ENCODE measurements at places on chromosomes 12 and 14.

DNA sequence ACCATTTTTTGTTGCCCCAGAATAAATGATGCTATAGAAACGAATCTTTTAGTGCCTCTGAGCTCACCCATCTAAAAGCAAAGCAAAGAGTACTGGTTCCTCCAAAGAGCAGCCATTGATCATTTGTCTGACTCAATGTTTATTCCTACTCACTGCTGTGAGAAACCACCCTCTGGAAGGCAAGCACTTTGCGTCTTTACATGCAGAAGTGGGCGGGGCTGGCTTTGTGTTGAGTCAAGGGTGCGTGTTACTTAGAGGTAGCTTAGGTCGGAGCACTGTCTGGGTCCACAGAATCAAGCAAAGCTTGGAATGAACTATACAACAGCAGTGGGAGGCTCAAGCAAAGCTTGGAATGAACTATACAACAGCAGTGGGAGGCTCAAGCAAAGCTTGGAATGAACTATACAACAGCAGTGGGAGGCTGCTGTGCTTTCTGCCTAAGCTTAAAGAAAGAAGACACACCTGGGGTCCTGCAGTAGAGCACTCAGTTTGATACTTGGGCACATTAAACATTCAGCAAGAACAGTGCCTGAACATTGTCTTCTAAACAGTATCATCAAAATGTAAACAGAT, 77.2 kb upstream of the PRICKLE1 start:
- DNase-seq, result no peak

DNA sequence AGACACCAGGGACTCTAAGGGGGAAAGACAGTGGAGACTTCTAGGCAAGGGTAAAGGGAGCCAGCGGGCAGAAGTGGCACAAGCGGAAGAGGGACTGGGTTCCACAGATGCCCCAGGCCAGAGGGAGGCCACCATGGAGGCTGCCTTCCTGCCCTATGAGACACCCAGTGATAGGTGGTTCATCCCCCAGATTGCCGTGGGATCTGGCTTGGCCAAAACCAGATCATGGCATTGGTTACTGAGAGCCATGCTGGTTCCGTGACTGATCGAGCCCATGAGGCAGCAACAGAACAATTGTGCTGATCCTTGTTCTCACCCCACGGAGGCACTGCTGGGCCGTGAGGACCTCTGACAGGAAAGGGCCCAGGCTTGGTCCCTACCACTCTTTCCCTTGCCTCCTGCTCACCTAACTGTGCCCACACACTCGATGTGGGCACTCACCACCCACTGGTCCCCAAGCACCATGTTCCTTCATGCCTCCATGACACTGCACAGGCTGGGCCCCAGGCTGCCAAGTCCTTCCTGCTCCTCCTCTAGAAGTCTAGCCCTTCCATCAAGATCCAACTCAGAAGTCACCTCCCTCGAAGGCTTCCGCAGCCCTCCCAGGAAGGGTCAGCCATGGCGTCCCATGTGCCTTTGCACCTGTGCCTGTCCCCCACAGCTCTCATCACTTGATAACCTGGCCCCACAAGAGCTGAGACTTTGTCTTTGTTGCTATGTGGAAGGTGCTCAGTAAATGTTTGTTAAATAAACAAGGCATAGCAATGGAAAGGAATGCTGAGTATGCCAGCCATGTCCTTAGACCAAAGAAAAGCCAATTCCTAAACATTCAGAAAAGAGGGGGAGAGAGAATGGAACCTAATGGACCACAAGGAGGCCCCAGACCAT, 7.3 kb downstream of the KRT79 start:
- DNase-seq, result no peak

DNA sequence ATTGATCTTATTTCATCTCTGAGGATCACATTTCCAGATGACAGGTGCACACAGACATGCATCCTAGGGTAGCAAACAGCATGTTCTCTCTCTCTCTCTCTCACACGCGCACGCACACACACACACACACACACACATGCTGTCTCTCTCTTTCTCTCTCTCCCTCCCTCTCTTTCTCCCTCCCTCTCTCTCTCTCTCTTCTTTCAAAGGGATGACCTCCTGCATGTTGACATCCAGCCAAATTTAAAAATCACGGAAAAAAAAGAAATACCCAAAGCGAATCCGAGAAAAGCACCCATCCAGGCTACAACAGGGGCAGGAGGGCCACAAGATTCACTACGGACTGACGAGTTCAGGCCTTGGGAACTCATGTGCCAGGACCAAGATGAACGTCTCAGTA, 2.3 kb downstream of the KSR2 start:
- no peak for DNase-seq

- DNase-seq, result peak; percentile 64
Measured at GRCh38 chr14:76876076-76876475, 49.9 kb downstream of the LRRC74A start.

DNA sequence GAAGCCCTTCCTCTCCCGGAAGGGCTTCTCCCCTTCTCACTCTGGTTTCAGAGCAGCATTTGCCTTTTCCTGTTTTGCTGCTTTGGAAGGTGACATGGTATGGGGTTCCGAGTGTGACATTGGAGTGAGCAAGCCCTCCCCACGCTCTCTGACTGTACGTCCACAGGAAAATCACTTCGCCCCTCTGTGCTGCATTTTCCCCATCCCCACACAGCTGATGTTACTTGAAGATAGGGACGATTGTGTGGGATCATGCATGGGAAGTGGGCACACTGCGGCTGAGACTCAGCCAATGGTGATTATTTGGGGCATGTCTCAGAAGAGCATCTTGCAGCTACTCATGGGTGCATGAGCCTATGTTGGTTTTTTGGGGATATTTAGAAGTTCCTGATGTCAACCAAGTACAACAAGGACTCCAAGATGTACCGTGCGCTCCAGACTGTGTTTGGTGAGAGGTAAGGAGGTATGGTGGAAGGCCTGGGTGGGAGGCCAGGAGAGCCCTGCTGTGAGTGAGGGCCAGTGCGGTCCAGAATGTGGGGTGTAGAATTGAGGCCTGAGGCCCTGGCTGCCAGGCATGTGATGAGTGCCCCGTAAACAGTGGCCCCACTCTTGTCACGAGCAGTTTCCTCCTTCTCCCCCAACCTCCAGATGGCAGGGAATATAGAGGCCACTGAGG, 15.1 kb downstream of the CYP46A1 start:
- no peak for DNase-seq

GRCh38 chr12:94839347-94839746, 164.2 kb downstream of the NDUFA12 start:
- DNase-seq, result no peak

- DNase-seq, result peak; percentile 79
Measured at GRCh38 chr14:72812292-72812851, 81.5 kb downstream of the DPF3 start.

DNA sequence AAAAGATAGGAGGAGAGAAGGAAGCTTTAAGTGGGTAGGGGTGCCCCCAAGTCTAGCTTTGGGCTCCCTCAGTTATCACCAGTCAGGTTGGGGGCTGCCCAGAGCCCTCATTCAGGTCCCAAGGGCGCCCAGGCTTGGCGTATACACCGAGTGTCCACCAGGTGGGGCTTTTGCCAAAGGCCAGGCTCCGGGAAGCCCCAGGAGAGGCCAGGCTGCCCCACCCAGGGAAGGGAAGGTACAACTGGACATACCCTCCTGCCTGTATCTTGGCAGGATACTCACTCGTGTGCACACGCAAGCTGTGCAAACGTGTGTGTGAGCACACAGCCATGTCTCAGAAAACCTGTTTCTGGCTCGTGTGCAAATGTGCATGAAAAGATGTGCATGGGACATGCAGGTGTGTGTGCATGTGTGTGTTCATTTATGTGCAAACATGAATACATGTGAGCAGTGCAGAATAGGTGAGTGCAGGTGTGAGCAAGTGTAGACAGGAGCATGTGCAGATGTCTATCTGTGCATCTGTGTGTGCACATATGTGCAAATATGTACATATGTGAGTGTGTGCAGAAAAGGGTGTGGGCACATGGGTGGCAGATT, 103.9 kb upstream of the MYL2 start:
- peak; percentile 61 for DNase-seq

- DNase-seq, result no peak
Measured at GRCh38 chr14:99966037-99966835, 99.0 kb upstream of the EVL start.

GRCh38 chr12:34294671-34295365, 272.5 kb downstream of the ALG10 start:
- DNase-seq, result no peak

- DNase-seq, result no peak
Measured at GRCh38 chr14:49489341-49489740, 96.8 kb downstream of the RPS29 start.

DNA sequence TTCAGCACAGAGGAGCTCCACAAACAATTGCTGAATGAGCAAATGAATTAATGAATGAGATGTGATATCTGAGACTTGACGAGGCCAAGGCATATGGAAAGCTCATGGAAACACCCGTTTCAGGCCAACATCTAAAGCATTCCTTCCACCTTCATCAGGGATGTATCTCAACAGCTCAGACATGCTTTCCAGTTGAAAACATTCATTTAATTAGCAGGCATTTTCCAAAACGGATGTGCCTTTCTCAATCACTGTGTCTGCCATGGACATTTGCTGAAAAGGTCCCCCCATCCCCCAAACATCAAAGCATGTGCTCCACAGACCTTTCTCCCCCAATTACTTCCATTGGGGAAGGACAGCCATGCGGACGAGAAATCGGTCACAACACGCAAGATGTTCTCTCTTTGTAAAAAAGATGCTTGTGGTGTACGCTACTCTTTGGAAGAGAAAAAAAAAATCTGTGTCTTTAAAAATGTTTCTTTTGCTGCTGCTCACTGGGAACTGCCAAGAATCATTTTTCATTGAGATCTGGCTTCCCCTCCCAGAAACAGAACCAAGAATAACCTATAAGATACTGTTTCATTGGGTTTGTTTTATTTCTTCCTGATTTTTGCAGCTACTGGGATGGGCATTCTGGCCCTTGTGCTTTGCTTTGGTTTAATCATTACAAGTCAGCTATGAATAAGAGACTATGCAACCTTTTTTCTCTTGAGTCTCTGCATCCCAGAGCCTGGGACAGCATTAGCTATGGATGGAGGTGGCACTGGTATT, 528.2 kb downstream of the MED13L start:
- no peak for DNase-seq

DNA sequence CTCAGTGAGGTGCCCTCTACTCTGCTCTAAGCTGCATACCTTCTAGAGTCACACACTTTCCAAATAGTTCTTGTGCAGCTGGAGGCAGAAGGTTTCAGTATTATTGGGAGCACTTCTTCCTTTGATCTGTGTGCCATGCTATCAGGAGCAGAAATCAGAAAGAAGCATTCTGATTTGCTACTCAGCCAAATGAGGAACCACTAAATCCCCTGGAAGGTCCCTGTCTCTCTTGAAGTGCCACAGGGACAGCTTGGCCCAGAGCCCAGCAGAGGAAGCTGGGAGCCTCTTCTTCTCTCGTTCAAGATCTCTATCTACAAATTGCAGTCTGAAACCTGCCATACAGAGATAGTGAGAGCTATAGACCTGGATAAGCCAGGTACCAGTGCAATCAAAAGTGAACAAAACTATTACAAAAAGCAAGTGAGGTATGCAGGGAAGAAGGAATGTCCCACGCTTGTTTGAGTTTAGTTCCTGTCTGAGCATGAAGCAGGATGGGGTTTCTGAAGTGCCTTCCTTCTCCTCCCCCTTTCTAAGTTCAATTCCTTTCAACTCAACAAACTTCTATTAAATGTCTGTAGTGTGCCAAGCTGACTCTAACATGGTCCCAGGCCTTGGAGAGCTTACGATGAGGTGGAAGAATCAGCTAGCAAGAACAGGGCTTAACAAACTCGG, 100.9 kb upstream of the PARP11 start:
- DNase-seq, result no peak

GRCh38 chr14:72704502-72704901, 189.4 kb downstream of the DPF3 start:
- no peak for DNase-seq

GRCh38 chr12:6225630-6226001, 25.4 kb downstream of the CD9 start:
- DNase-seq, result no peak

GRCh38 chr12:108214486-108214885, 85.4 kb downstream of the WSCD2 start:
- DNase-seq, result peak; percentile 34

DNA sequence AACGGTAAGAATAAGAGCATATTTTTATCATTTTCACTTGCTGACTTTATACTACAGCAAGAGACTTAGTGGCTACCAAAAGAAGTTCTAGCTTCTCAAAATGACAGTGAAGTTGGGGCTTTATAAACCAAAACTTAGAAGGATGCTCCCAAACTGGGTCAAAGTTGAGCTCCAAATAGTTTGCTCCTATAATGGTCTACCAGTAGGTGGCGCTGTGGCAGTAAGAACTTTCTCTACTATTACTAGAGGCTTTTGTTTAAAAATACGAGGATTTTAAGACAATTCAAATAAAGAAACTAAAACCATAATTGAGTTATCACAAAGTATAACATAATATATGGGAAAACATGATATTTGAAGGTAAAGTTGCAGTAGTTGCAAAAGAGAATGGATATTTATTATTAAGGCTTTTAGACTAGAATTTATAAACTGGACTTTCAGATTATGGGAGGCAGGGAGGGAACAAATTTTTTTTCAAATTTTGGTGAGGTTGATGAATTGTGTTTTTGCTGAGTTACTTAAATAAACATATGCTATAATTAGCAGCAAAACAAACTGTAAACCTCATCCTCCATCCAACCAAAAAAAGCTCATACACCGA, 75.0 kb downstream of the TGFB3 start:
- DNase-seq, result peak; percentile 66

- DNase-seq, result no peak
Measured at GRCh38 chr12:105487963-105488362, 157.5 kb downstream of the C12orf75 start.

- no peak for DNase-seq
Measured at GRCh38 chr12:112932485-112933128, 5.7 kb upstream of the OAS3 start.

GRCh38 chr12:121628536-121628935, 2.2 kb downstream of the ORAI1 start:
- no peak for DNase-seq

GRCh38 chr14:96660123-96660522, 137.1 kb upstream of the VRK1 start:
- DNase-seq, result no peak

GRCh38 chr12:96070670-96071279, 35.4 kb upstream of the LTA4H start:
- DNase-seq, result no peak

Data from heart left ventricle (tissue), 16 donors.